ENCODE measurements at places on chromosomes 3 and 15. TPM values are rescaled to one million over a fixed set of nuclear protein-coding genes. Genes with fewer than 3 reads are reported as not detected.

GABRA5 gene
- 0.13 TPM for polyA plus RNA-seq

GRCh38 chr3:23728601-23729117 lies 77.1 kb upstream of the UBE2E1 start:
- DNase-seq, result no peak

DNA sequence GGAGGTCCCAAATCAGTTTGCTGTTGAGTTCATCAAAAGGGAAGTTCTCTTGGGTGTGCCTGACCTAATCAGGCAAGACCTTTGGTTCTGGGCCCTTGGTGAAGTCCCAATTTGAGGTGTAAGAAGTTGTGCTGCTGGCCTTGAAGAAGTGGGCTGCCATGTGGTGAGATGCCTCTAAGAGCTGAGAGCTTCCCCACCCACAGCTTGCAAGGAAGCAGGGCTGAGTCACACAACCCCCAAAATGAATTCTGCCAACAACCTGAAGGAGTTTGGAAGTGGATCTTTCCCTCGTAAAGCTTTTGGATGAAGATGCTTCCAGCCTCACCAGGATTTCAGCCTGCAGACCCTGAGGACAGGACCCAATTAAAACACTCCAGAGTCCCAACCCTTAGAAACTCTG lies 129.3 kb upstream of the NSMCE3 start:
- no peak for DNase-seq

GRCh38 chr3:49902511-49903345 lies 945 bp downstream of the MST1R start:
- DNase-seq, result no peak

NEK11 gene
- 10.5 TPM for polyA plus RNA-seq

Data from large intestine (tissue), 12 donors.